ENCODE measurements at places on chromosomes 12 and 14. TPM values are rescaled to one million over a fixed set of nuclear protein-coding genes. Genes with fewer than 3 reads are reported as not detected.

Gene GLTP
- 26.1 TPM for total RNA-seq

DNA sequence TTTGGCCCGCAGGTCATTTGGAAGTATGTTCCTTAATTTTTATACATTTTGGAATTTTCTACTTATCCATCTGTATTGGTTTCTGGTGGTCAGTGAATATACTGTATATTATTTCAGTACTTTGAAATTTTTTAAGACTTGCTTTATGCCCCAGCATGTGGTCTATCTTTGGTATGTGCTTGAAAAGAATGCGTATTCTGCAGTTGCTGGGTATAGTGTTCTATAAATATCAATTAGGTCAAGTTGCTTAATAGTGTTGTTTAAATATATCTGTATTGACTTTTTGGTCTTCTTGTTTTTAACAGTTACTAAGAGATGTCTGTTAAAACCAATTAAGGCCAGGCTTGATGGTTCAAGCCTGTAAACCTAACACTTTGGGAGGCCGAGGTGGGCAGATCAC, 21.7 kb upstream of the SIX1 start:
- no peak for DNase-seq

DNA sequence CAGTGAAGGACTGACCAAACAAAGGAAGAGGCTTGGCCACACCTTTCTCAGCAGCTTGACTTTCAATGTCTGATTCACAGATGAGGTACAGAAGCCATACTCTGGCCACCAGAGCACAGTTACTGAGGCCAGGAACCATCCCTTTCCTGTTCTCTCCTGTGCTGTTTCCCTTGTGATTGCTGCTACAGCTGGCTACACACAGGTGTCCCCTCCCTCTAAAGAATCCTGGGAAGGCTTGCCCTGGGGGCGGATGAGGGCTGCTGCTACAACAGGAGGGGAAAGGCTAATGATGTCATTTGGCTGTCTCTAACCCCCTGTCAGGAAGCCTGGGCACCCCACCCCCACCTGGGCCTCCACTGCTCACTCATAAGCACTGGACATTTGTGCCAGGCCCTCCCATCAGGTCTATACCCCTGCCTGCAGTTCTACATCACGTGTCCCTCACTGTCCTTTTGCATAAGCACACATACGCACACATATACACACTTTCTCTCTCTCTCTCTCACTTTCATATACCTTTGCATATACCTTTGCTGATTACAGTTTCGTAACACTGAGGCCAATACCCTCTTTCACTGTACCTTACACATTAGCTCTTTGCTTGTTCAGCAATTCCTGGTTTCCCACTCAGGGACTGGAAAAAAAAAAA, 41.4 kb downstream of the PRPF40B start:
- no peak for DNase-seq

DNA sequence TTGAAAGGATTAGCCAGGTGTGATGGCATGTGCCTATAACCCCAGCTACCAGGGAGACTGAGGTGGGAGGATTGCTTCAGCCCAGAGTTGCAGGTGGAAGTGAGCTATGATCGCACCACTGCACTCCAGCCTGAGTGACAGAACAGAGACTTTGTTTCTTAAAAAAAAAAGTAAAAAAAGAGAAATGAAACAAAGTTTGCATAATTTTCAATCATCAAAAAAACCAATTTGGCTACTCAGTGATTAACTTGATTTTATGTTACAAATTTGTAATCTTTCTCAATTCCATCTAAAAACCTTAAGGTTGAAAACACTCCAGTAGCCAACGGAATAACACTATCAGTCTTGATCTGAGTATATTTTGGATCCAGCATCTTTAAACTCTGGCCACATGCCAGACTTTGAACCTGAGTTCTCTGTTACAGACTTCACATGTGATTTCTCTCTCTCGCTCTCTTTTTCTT, 12.6 kb upstream of the DENND5B start:
- no peak for DNase-seq

- DNase-seq: no peak
Measured at GRCh38 chr12:110269622-110270124, 11.4 kb upstream of the ATP2A2 start.

- no peak for DNase-seq
Measured at GRCh38 chr14:79011091-79011919, 841.1 kb downstream of the NRXN3 start.

Measured in H1 (cell line).